ENCODE measurements at places on chromosomes 3 and 15. TPM values are rescaled to one million over a fixed set of nuclear protein-coding genes. Genes with fewer than 3 reads are reported as not detected.
A peak's percentile ranks its signal among the peaks of the same experiment; 100 is the strongest.

GABRB3 gene
- 2.4 TPM for total RNA-seq

GRCh38 chr15:72825829-72826228, 42.3 kb upstream of the ADPGK start:
- peak; percentile 59 for DNase-seq

- no peak for DNase-seq
Observed at GRCh38 chr3:158471639-158472294, 99.2 kb upstream of the MLF1 start.

DNA sequence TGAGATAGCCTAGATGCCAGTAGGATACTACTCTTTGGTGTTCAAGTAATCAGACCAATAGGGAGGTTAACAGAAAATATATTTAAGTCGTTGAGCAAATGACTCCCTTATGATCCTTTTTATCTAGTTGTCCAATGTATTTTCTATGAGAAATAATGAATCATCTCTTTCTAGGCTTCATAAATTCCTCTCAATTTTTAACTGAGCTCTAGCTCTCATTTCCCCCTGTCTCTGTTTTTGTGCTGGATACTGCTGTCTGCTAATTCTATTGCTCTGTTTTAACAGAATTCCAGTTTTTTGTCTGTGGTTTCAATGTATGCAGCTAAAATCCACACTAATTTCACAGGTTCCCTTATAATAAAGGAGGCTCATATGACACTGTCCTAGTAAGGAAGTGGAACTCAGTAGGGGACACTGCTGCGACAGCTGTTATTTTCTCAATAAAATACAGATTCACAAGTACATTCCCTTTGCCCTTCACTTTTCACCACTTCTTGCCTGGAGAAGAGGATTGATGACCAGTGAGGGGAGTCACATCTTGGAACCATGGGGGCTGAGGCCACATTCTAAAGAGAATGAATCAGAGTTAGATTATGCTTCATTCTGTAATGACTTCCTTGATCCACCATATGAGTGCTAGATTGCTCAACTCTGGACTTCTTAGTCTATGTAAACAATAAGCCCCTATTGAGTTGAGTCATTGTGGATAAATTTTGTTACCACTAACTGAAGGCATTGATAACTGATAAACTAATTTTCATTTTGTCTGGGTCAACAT, 558.7 kb upstream of the KCNMB2 start:
- DNase-seq = no peak

KIF23 gene
- 7.7 TPM for total RNA-seq

PCLAF gene
- total RNA-seq = 2.7 TPM

GRCh38 chr3:149134575-149134974, 5.1 kb downstream of the HPS3 start:
- DNase-seq = no peak

SAMMSON gene
- total RNA-seq = not detected

TTLL13 gene
- total RNA-seq = 0.21 TPM

ACKR2 gene
- 4.5 TPM for total RNA-seq

DNA sequence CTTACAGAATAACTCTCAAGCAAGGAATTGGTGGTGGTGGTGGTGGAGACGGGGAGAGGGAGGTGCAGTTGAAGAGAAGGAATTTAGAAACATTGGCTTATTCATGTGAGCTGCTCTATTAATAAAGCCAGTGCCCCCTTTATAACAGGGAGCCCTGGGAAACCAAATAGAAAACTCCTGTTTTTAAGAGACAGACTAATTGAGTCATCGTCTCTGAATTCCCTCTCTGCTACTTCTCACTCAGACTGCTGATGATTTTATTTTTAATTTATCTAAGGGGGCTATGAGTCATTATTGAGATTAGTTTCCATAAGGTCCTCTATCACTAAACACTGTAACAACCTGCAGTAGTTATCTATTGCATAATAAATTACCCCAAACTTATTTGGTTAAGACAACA, 145.9 kb upstream of the GALNT15 start:
- no peak for DNase-seq

- DNase-seq = no peak
Observed at GRCh38 chr3:195319060-195319459, 48.1 kb upstream of the XXYLT1 start.

CKMT1A gene
- 55.0 TPM for total RNA-seq

GPR62 gene
- total RNA-seq = not detected

C3orf70 gene
- total RNA-seq = 8.5 TPM

- DNase-seq = no peak
Observed at GRCh38 chr3:128590948-128591347, 59.7 kb downstream of the RPN1 start.

- DNase-seq = no peak
Observed at GRCh38 chr3:141457624-141458236, 29.1 kb upstream of the RASA2 start.

- no peak for DNase-seq
Observed at GRCh38 chr15:40322531-40323238, 807 bp upstream of the INAFM2 start.

DNA sequence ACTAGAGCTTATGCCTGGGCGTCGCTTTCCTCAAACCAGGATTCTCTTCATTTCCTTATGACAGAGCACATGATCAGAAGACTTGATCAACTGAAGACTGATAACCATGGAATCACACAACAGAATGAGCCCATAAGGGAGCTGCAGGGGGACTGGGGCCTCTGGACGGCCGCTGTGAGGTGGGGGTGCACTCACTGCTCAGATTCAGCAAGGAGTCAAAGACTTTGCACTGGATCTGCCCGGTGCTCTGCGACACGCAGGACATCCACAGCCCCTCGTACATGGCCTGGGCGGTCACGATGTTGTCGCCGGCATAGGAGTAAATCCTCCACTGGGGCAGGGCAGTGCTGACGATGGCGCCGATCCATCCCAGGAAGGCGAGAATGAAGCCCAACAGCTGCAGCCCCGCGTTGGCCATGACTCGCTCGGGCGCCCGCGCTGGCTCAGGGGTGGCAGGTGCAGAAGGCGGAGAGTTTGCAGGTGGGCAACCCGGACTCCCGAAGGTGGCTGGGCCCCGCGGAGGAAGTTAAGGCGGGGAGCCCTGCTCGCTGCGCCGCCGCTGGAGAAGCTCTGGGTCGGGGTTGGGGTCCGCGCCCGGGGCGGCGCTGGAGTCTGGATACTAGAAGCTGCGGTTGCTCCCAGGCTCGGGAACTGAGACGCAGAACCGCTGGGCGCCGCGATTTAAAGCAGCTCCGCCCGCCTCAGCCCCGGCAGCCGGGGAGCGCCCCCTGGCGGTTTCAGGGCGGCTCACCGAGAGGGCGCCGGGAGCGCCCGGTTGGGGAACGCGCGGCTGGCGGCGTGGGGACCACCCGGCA, at the start of gene CLDN1:
CLDN1 (minus strand) TSS at position 658 of the 815 bp plus-strand sequence; CDS start at position 418, 240 bp downstream.
- peak; percentile 88 for DNase-seq

DNA sequence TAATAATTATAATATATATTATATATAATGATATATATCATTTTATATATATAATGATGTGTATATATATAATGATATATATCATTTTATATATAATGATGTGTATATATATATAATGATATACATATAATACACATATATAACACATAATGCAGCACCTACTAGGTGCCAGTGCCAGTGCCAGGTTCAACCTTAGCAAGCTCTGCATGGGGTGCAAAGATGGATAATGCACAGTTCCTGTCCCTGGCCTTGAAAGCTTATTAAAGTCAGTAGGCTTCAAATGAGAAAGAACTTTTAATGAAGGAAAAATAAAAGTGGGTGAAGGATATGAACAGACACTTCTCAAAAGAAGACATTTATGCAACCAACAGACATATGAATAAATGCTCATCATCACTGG, 192.7 kb upstream of the SLC2A2 start:
- DNase-seq = no peak

GRCh38 chr15:65083262-65083701, 6.7 kb downstream of the KBTBD13 start:
- no peak for DNase-seq

GRCh38 chr15:41429003-41429890, 12.4 kb downstream of the RTF1 start:
- DNase-seq = no peak

DNA sequence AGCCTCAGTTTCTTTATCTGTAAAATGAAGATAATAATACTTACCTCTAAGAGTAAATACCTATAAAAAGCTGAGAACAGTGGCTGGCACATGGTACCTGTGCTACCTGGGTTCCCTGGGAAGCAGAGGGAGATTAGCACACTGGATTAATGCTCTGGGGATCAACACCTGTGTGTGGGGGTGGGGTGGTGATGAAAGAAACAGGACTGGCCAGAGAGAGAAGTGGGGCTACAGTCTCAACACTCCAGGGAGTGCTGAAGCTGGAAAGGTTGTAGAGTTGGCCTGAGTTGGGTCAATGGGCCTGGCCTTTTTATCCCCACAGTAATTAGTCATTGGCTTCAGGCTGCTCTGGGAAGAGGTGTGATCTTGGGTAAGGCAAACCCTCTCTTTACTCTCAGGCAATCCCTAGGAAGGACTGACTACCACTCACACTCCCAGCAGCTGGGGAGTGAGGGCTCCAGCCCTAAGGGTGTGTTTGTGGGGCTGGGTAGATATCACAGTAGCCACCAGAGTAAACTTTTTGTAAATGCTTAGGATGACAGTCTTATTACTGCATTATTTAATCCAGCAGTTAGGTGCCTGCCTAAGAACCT, 102.5 kb downstream of the SV2B start:
- DNase-seq = no peak

- DNase-seq = no peak
Observed at GRCh38 chr15:62109437-62109836, 42.7 kb downstream of the C2CD4A start.

DNA sequence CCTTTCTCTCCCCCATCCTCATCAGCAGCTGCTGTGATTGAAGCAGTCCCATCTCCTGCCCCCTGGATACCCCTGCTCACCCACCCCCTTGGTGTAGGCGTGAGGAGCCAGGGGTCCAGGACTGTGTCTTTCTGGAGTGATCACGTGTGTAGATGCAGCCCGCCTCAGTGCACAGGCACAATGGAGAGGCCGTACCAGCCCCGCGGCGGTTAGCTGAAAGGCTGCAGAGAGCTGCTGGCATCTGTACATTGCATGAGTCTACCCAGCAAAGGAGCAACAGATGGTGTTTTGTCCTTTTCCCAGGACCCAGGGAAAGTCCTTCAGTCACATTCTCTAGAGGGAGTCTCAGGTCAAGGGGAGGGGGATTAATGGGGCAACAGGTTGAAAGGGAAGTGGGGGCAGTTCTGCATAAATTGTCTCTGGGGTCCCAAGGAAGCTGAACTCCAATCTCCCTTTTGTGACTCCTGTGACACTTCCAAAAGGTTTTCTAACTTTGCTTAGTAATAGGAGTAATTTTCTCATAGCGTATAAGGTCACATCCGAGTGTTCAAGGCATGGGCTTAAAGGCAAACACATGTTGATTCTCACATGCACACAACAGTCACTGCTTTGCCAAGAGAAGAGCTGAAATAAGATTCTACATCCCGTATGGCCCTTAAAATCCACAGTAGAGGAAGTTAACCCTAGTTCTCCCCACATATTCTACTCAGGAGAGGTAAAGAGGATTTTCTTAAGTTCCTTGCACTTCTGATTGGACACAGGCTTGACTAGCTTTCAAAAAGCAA, 7.1 kb downstream of the CSPG5 start:
- no peak for DNase-seq

DNA sequence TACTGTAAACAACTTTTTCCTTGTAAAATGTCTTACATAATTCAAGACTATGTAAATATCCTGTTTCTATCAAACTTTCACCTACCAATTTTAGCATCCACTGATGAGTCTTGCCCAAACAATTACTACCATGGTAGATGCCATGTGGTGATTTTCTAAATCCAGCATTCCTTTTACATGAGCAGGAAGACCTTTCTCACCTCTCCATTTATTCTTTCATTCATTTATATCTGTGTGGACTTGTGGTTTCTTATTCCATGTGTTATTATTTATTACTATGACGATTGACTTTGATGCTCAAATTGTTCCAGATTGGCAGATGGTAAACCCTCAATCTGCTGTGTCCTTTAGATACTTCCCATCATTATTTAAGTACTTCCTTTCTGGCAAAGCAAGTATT, 62.4 kb downstream of the IFT57 start:
- DNase-seq = no peak

KCNMB3 gene
- total RNA-seq = 0.47 TPM

DNA sequence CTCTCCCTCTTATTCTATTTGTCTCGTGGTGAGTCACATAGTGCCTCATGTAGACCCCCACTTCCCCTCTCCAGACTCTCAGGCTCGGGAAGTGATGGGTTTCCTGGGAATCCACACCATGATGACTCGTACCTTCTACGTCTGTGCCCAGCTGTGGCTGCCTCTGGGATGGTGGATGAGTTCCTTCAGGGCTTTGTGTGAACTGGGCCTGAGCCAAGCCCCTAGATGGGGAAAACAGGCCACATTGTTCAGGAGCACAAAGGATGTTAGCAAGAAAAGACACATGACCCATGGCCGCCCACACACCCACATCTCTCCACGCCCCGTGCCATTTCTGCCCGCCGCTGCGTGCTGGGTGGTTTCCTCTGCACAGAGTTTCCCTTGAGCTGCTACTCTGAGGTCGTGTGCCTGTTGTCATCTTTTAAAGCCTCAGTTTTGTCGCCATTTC, 10.5 kb downstream of the ISG20 start:
- DNase-seq = peak; percentile 74

GRCh38 chr3:155682426-155683343, 62.2 kb downstream of the PLCH1 start:
- no peak for DNase-seq

DNA sequence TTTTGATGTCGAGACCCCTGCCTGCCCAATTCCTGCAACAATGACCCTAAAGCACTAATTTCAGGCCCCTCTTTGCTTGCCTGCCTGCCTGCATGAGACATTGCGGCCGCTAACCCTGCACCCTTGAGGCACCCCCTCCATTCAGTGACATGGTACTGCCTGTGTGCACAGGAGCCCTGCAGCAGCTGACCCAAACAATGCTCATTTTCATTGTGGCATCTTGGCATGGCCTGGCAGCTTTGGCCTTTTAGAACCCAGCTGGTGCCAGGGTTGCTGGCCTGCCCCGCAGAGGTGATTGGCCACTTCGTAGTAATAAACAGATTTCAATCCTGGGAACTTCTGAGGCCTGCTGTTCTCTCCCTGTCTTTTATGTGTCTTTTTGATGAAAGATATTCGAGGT, 33.8 kb downstream of the SLCO3A1 start:
- no peak for DNase-seq

DNA sequence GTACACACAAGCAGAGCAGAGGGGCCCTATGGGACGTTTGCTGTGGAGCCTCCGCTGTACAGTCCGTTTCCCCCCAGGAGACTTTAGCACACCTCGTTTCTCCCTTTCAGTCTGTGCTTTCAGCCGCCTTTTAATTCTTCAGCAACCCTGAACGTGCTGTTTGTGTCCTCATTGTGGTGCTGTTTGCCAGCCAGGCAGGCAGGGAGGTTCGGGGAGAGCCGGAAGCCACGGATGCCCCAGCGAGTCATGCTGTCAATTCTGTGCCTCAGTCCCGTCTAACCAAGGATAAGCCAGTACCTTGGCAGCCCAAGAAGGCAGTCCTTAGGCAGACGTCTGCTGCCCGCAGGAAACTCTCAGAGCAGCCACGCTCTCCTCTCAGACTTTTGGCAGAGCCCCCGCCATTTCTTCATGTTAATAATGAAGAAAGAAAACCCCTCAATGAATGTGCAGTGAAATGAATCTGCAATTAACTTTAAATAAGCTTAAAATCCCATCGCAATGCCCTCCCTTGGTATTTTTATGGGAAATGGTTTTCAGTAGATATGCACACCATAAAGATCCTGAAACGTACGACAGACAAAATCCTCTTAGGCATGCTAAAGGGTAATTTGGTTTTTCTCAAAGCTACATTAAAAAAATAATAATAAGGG, 158.6 kb downstream of the UACA start:
- DNase-seq = no peak

All from suprapubic skin (tissue), 4 donors.